ENCODE measurements at places on chromosomes 2 and 18. TPM values are rescaled to one million over a fixed set of nuclear protein-coding genes. Genes with fewer than 3 reads are reported as not detected.

GRCh38 chr2:102337481-102338386 is 17.9 kb upstream of the IL18R1 start:
- peaks cover 2% of the 10 kb centered on the region for H3K36me3 ChIP-seq
- H3K4me3 ChIP-seq, result no peak overlapping the region
- H3K27me3 ChIP-seq, result peaks cover 2% of the 10 kb centered on the region
- no peak overlapping the region for H3K27ac ChIP-seq
- no peak for DNase-seq

DNA sequence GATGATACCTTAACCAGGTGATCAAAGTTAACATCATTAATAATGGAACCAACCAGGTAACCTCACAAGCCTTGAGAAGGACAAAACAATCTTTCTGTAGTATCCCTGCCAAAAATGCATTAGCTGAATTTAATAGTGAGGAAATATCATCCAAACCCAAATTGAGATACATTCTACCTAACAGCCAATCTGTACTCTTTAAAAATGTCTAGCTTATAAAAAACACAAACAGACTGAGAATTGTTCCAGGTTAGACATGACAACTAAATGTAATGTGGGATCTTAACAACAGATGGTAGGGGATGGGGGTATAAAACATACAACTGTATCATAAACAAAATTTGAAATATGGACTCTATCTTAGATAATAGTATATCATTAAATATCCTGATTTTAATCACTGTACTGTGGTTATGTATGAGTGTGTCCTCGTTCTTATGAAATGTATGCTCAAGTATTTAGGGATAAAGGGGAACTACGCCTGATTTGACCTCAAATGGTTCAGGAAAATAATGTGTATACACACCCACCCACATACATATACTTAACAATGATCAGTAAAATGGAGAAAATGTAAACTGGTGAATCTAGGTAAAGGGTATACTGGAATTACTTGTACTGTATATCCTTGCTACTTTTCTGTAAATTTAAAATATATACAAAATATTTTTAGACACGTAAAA is 1.7 kb downstream of the FANCL start:
- H3K4me1 ChIP-seq, result peaks cover 37% of the 10 kb centered on the region
- DNase-seq, result no peak
- H3K36me3 ChIP-seq, result no peaks in the 10 kb centered on the region
- no peak overlapping the region for H3K27ac ChIP-seq
- peaks cover 3% of the 10 kb centered on the region for H3K27me3 ChIP-seq

- H3K4me1 ChIP-seq, result no peaks in the 10 kb centered on the region
- DNase-seq, result no peak
- H3K36me3 ChIP-seq, result peaks cover 3% of the 10 kb centered on the region
These were observed 225.7 kb upstream of the FOSL2 start for GRCh38 chr2:28166956-28167355.

DNA sequence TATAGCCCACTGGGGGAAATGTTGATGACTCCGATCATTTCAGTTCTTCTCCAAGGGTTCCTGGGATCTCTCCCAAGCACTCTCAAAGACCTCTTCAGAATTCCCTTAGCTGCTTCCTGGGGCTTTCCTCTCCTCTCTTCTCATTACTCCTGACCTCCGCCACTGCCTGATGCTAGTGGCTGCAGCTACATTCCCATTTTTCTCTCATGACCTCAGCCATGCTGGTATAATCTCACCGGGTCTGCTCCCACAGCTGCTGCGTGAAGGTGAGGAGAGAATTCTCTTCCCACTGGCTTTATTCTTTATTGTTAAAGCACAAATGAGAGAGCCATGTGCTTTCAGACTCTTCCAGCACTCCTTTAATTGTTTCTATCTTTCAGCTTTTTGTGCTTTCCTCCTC is 312.0 kb upstream of the ETAA1 start:
- H3K27ac ChIP-seq, result no peak overlapping the region
- no peak for DNase-seq
- H3K36me3 ChIP-seq, result no peaks in the 10 kb centered on the region

DNA sequence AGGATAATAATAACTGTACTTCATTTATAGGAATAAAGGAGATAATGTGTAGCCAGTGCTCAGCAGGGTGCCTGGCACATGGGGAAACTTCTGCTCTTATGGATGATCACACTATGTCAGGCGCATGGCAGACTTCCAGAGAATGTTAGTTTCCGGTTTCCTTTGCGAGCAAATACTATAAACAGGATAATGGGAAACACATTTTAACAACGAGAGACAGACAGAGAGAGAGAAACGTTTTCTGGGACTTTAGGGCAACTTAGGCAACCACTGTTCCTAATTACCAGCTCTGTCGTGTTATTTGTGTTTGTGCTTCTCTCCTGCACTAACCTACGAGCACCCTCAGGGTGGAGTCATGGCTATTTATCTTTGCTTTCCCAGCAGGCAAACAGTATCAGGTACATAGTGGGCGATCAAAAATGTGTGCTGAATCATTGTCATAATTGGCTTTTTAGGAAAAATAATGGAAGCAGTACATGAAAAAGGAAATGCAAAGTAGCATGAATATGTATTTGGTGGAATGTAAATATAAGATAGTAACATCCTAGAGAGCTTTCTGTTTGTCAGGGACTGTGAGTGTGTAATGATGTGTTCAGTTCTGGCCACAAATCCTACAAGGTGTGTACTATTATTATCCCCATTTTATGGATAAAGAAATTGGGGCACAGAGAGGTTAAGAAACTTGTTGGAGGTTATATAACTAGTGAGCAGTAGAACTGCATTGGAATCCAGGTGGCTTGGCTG is 36.8 kb upstream of the IGFBP2 start:
- H3K27me3 ChIP-seq, result peaks cover 2% of the 10 kb centered on the region
- H3K27ac ChIP-seq, result no peak overlapping the region
- no peak overlapping the region for H3K4me3 ChIP-seq
- H3K36me3 ChIP-seq, result no peaks in the 10 kb centered on the region
- H3K4me1 ChIP-seq, result no peaks in the 10 kb centered on the region

DNA sequence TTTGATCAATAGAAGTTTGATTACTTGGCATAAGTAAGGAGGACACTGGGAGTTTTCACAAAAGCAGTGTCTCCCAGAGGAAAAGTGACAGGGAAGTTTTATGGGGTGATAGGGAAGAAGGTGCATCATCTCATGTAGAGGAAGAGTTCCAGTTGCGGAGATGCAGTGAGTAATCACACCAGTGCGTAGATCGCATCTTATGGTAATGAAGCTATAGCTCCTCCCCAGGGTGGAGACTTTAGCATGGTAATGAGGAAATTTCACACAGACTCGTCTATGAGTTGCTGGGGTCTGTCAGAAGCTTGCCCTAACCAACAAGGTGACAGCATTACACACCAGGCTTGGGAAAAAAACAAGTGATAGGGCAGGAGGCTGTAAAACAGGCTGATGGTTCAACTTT is 49.0 kb downstream of the KYNU start:
- no peaks in the 10 kb centered on the region for H3K4me1 ChIP-seq
- H3K36me3 ChIP-seq, result no peaks in the 10 kb centered on the region
- no peak for DNase-seq
- no peak overlapping the region for H3K27ac ChIP-seq
- no peak overlapping the region for H3K4me3 ChIP-seq

GRCh38 chr18:48181087-48181823 is 227.9 kb downstream of the ZBTB7C start:
- H3K4me1 ChIP-seq, result no peaks in the 10 kb centered on the region
- H3K36me3 ChIP-seq, result no peaks in the 10 kb centered on the region
- H3K27ac ChIP-seq, result no peak overlapping the region
- DNase-seq, result no peak

- no peaks in the 10 kb centered on the region for H3K36me3 ChIP-seq
- no peak overlapping the region for H3K27ac ChIP-seq
These were observed 383.6 kb downstream of the PIK3C3 start for GRCh38 chr18:42338683-42339082.

GRCh38 chr2:240519396-240520129 is 38.2 kb downstream of the ANKMY1 start:
- H3K4me3 ChIP-seq, result no peak overlapping the region
- peaks cover 2% of the 10 kb centered on the region for H3K4me1 ChIP-seq
- H3K36me3 ChIP-seq, result peaks cover 36% of the 10 kb centered on the region
- no peak for DNase-seq
- peaks cover 4% of the 10 kb centered on the region for H3K27me3 ChIP-seq

DNA sequence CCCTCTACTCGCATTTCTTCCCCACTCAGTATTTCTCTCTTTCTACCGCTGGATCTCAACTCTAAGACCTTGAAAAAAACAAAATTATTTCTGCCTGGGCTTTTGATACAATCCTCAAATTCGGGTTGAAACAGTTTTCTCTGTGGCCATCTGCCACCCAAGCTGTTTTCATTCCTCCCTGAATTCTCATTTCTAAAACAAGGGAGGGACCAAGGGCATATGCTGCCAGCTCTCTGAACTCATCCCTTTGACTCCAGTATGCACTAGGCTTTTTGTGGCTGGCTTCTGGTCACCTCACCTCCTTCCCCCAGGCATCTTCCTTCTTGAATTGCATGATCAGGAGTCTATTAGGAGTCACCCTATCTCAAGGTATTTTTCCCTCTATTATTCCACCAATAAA is 49.5 kb downstream of the CCDC148 start:
- no peaks in the 10 kb centered on the region for H3K4me1 ChIP-seq
- H3K27ac ChIP-seq, result no peak overlapping the region
- H3K4me3 ChIP-seq, result no peak overlapping the region
- H3K27me3 ChIP-seq, result no peaks in the 10 kb centered on the region
- H3K36me3 ChIP-seq, result no peaks in the 10 kb centered on the region

DNA sequence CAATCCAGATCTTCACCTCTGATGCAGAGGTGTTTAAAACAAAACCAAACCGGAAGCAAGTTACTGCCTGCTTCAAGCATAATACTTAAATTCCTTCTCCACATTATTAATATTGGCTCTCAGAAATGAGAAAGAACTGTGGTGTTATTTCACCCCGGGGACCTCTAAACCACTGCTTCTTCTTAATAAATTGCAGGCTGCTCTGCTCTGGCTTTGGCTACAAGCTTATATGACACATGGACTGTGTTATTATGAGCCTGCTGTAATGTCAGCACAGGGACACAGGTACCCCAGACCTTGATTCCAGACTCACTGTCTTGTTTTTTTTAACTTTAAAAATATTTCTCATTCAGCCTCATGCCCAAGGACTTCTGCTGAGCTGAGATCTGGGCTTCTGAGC is 45.1 kb downstream of the ST6GAL2 start:
- H3K27ac ChIP-seq, result no peak overlapping the region
- no peaks in the 10 kb centered on the region for H3K36me3 ChIP-seq
- no peak overlapping the region for H3K4me3 ChIP-seq
- no peaks in the 10 kb centered on the region for H3K4me1 ChIP-seq
- no peak for DNase-seq

DNA sequence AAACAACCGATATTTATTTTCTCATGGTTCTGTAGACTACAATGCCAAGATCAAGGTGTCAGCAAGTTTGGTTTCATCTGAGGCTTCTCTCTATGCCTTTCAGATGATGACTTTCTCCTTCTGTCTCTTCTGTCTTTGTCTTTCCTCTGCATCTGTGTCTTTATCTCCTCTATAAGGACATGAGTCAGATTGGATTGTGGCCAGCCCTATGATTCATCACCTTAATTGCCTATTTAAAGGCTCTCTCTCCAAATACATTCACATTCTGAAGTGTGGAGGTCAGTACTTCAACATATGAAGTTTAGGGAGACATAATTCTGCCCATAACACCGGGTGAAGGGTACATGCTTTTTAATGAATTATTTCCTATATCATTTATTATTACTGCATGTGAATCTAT is 71.2 kb upstream of the CNTNAP5 start:
- H3K4me3 ChIP-seq, result no peak overlapping the region
- no peaks in the 10 kb centered on the region for H3K4me1 ChIP-seq
- DNase-seq, result no peak
- H3K27me3 ChIP-seq, result no peaks in the 10 kb centered on the region
- no peak overlapping the region for H3K27ac ChIP-seq

GRCh38 chr18:11119550-11119949 is 29.8 kb downstream of the PIEZO2 start:
- no peak for DNase-seq
- H3K36me3 ChIP-seq, result no peaks in the 10 kb centered on the region
- no peaks in the 10 kb centered on the region for H3K27me3 ChIP-seq
- no peaks in the 10 kb centered on the region for H3K4me1 ChIP-seq
- no peak overlapping the region for H3K4me3 ChIP-seq
- no peak overlapping the region for H3K27ac ChIP-seq

GRCh38 chr2:127671557-127672302 is 3.6 kb downstream of the LIMS2 start:
- no peak overlapping the region for H3K27ac ChIP-seq
- peaks cover 4% of the 10 kb centered on the region for H3K4me1 ChIP-seq
- no peak for DNase-seq
- H3K36me3 ChIP-seq, result peaks cover 2% of the 10 kb centered on the region
- H3K4me3 ChIP-seq, result no peak overlapping the region

DNA sequence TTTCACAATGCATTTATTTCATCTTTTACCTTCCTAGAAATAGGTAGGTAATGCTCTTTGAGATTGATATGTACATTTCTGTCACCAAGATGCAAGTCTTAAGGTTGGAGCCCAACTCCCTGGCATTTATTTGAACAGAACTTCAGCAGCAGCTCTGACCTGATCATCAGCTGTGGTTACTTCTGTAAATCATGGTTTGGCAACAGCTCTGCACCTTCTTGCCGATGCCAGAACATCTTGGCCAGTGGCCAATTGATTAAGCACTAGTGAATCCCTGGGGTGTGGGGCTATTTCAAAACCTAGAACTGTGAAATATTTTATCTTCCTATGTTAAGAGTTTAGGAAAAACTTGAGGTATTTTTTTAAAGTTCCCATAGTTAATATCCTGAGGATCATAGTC is 124.8 kb upstream of the NYAP2 start:
- no peak overlapping the region for H3K27ac ChIP-seq
- no peak for DNase-seq

- no peaks in the 10 kb centered on the region for H3K27me3 ChIP-seq
- no peak for DNase-seq
- H3K4me3 ChIP-seq, result no peak overlapping the region
- H3K36me3 ChIP-seq, result no peaks in the 10 kb centered on the region
- no peaks in the 10 kb centered on the region for H3K4me1 ChIP-seq
- H3K27ac ChIP-seq, result no peak overlapping the region
These were observed 253.3 kb downstream of the EXOC6B start for GRCh38 chr2:72572501-72572900.

DNA sequence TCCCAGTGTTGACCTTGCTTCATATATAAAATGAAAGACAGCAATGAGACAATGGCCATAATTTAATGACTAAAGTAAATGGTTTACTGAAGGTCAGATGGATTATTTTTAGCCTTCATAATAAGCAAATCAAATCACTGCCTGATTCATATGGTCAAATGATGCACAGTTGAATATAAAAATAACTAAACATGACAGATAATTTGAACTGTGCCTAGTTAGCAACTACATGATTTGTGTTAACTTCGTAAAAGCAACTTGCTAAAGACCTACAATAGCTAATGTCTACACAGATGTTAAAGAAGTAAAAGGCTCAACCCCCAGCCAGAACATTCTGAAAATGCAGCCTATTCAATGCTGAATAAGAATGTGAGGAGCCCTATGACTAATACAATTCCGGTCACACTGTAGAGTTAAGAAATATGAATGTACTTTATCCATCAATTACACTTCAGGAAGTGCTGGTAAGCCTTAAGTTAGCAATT is 590.8 kb upstream of the CDH2 start:
- H3K4me3 ChIP-seq, result no peak overlapping the region
- H3K36me3 ChIP-seq, result no peaks in the 10 kb centered on the region
- H3K27me3 ChIP-seq, result no peaks in the 10 kb centered on the region
- peaks cover 2% of the 10 kb centered on the region for H3K4me1 ChIP-seq
- no peak overlapping the region for H3K27ac ChIP-seq

The ALK gene
- total RNA-seq, result not detected

The MSTN gene
- total RNA-seq, result not detected

The GREB1L gene
- not detected for total RNA-seq

The IFIH1 gene
- total RNA-seq, result 37.6 TPM

The PLGLB1 gene
- total RNA-seq, result 3.7 TPM

The FBXO36 gene
- 1.0 TPM for total RNA-seq
